ENCODE measurements at places on chromosomes 1 and 21.

DNA sequence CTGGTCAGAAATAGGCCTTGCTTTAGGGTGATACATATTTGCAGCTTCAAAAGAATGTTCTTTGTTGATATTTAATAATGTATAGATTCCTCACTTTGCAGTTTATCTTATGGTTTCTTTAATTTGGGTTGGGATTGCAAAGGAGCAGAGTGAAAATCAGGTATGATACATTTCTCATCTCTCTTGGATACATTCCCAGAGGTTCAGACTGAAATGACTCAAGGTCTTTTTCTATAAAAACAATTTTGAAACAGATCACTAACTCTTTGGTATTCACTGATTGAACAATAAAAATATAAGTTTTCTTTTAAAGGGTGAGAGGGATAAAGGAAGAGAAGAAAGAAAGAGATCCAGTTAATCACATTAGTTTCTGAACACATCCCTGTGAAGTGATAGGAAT, 606.5 kb upstream of the CAMK1G start:
- no peak for DNase-seq

DNA sequence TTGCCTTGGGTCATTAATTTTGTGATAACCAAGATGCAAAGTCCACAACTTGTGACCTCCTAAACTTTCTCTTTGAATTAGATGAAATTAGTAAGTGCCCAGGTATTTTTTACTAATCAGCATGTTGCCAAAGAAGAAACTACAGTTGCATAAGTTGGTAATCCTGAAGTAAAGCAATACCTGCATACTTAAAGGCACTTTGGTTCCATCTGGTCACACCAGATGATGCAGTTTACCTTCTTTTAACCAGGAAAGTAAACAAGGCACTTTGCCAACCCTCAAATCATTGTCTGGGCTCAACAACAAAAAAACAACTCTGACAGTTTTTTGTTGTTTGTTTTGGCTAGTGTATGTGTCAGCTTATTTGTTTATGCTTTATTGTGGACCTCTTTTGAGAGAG, 55.5 kb upstream of the DYNLT5 start:
- DNase-seq, result no peak

- no peak for DNase-seq
Measured at GRCh38 chr21:34372321-34372720, 3.0 kb upstream of the SMIM11 start.

DNA sequence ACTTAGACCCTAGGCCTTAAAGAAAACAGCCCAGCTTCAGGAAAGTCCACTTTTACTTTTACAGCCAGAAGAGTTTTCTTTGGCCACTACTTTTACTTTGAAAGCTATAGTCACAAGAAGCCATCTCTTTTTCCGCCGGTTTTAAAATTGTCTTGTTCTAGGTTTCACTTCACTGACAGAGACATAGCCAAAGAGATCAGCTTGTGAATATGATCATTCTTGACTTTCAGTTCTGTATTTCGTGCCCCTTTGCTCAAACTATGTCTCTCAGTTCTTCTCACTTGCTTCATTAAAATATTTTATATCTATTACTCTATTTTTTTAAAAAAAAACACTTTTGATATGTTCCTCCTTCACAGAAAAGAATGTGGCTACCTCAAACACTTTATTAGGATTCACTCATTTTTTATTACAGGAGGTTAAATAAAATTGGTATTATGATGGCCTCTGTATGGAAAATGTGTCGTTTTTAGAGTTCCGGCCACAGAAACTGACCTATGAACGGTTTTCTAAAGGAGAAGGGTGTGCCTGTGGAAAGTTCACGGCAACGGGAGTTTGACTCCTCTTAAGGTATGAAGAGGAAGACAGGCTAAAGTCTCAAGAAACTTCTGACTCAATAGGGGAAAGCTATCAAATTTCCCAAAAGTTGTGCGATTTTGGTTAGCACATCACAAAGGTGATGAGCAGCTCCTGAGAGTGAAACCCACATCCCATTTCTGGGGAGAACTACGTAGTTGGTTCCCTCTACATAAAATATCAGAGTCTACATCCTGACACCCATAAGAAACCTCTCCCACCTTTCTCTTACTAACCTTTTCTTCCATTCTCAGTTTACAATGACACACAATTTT, 1.2 kb downstream of the MCOLN2 start:
- DNase-seq, result no peak

DNA sequence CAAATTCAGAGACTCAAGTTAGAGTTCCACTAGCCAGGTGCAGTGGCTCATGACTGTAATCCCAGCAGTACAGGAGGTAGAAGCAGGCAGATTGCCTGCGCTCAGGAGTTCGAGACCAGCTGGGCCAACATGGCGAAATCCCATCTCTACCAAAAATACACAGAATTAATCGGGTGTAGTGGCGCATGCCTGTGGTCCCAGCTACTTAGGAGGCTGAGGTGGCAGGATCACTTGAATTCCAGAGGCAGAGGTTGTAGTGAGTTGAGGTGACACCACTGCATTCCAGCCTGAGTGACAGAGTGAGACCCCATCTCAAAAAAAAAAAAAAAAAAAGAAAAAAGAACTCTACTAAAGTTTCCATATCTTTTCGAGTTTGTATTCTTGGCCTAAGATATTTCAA, 36.7 kb upstream of the CHRM3 start:
- no peak for DNase-seq

GRCh38 chr21:24897883-24898282, 709.4 kb downstream of the MRPL39 start:
- no peak for DNase-seq

- DNase-seq, result no peak
Measured at GRCh38 chr1:21003281-21004045, 173.2 kb downstream of the EIF4G3 start.

- DNase-seq, result no peak
Measured at GRCh38 chr1:5820026-5820421, 172.2 kb downstream of the NPHP4 start.

DNA sequence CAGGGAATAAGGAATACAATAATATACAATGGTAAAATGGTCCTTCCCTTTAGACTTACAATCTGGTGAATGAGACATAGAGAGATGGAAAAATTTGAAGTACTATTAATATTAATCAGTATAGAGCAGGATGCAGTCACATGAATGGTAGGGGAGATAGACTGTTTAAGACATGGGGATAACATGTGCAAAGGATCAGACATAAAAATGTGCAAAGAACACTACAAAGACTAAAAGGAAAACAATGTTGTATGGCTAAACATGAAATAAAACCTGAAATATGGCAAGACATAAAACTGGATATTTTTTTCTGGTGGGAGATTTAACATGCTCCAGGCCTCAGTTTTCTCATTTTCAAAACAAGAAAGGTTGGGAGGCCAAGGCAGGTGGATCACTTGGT, 182.4 kb upstream of the DPT start:
- no peak for DNase-seq

- no peak for DNase-seq
Measured at GRCh38 chr1:147624011-147624410, 46.3 kb downstream of the ACP6 start.

DNA sequence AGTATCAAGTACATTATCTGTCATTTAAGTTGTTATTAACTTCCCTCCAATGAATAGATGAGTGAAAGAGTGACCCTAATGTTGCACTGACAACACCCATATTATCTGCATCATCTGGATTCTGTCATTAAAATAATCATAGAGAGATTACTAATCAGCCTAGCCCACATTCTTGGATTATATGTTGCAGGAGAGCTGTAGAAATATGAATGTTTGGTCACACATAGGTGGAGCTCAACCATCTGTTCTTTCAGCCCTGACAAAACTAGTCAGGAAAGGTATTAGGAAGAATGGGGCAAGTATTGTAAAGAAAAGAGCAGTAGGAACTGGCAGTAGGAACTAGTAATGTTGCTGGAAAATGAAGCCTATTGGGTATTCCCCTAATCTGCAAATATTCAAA, 15.4 kb downstream of the FLG2 start:
- DNase-seq, result no peak

- no peak for DNase-seq
Measured at GRCh38 chr1:94048413-94049164, 72.4 kb downstream of the ABCA4 start.

GRCh38 chr1:17591814-17592430, 52.4 kb downstream of the ARHGEF10L start:
- DNase-seq, result no peak

- DNase-seq, result no peak
Measured at GRCh38 chr1:89843273-89844130, 22.7 kb downstream of the LRRC8D start.

DNA sequence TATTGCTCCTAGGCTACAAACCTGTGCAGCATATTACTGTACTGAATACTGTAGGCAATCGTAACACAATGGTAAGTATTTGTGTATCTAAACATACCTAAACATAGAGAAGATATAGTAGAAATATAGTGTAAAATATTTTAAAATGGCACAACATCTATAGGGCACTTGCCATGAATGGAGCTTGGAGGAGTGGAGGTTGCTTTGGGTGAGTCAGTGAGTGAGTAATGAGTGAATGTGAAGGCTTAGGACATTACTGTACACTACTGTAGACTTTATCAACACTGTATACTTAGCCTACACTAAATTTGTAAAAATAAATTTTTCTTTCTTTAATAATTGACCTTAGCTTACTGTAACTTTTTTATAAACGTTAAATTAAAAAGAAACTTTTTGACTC, 7.9 kb downstream of the LEFTY2 start:
- DNase-seq, result no peak

DNA sequence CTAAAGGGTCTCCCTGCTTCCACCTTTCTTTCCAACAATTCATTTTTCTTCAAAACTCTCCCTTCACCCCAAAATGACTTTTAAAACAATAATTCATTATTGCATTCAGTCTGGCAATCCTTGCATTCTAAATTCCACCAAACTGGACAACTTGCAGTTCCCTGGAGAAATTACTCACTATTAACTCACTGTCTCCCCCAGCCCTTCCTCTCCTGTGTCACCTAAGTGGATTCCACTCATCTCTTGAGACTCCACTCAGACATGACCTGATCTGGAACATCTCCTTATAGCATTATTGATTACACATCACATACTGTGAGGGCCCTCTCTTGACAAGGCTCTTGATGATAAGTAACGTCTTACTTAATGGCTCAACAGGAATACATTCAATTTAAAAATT, 257.1 kb downstream of the BRINP2 start:
- DNase-seq, result no peak

GRCh38 chr1:20325844-20326420, 35.3 kb downstream of the VWA5B1 start:
- DNase-seq, result no peak

DNA sequence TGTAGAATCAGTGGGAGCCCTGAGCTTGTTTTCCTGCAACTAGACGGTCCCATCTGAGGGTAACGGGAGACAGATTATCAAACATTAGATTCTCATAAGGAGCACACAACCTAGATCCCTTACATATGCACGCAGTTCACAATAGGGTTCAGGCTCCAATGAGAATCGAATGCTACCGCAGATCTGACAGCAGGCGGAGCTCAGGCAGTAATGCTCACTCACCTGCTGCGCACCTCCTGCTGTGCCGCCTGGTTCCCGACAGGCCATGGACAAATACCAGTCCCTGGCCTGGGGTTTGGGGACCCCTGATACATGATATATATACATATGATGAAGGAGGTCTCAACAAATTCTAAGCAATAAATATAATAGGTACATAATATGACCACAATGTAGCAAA, 19.7 kb upstream of the SMIM12 start:
- no peak for DNase-seq

DNA sequence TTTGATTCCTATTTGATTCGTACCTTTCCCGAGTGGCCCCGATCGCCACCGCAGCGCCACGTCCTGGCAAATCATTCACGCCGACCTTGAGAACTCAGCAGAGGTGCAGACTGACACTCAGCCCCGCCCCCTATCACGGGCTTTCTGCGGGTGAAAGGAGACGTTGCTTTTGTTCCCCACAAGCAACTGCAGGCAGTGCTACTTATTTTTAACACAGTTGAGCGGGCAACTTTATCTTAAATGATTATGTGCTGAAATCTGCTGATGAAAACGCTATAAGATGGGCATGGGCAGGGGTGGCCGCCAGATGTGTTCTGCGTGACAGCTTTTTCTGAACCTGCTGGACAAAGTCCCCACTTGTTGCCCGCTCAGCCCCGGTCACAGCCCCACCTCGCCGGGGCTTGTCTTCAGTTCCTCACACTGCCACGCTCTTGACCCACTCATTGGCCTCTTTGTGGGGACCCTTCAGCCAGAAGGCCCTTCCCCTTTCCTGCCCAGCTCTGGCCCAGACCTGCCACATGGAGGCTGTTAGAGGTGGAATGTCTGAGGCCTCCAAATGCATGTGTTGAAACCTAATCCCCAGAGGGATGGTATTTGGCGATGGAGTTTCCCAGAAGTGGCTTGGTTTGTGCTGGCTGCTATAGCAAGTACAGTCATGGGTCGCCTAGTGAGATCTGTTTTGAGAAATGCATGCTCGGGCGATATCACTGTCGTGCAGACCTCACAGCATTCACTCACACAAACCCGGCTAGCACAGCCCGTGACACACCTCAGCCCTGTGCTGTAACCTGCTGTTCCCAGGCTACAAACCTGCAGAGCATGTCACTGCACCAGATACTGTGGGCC, 15.7 kb upstream of the PDXK start:
- DNase-seq, result no peak

DNA sequence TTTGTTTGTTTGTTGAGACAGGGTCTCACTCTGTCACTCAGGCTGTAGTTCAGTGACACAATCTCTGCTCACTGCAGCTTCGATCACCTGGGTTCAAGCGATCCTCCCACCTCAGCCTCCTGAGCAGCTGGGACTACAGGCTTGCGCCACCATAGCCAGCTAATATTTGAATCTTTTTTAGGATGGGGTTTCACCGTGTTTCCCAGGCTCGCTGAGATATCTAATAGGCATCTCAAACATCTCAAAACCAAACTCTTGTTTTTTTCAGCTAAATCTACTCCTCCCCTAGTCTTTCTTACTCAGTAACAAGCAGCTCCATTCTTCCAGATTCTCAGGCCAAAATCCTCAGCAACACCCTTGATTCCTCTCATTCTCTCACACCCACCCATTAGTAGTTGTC, 22.0 kb upstream of the SRRM1 start:
- no peak for DNase-seq

GRCh38 chr1:27418326-27419185, 26.1 kb downstream of the GPR3 start:
- no peak for DNase-seq

GRCh38 chr21:35737449-35737848, 322.9 kb downstream of the SETD4 start:
- no peak for DNase-seq

DNA sequence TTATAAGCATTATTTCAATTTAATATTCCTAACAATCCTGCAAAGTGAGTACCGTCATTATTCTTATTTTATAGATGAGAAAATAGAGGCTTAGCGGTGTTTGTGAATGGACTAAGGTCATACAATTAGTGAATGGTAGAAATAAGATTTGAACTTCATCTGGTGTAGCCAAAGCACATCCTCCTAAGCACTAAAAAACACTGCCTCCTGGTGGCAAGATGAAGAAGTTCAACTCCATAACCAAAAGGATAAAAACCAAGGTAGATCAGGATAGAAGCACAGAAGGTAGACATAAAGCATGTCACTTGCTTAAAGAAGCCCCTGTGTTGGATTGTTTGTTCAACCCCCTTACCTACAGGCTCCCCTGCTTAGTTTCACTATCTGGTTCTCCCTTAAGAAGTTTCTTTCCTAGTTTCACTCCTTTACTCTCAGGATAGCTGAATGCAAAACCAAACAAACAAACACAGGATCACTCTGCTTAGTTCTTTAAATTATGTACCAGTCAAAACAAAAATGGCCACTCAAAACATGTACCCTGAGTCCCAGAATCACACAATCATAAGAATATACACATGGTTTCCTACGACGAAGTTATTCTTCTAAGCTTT, 12.7 kb upstream of the AIM2 start:
- DNase-seq, result no peak

Measured in keratinocyte (primary cell).